HTR-8/SVneo (cell line): ENCODE measurements at places on chromosomes 12 and 14.

DNA sequence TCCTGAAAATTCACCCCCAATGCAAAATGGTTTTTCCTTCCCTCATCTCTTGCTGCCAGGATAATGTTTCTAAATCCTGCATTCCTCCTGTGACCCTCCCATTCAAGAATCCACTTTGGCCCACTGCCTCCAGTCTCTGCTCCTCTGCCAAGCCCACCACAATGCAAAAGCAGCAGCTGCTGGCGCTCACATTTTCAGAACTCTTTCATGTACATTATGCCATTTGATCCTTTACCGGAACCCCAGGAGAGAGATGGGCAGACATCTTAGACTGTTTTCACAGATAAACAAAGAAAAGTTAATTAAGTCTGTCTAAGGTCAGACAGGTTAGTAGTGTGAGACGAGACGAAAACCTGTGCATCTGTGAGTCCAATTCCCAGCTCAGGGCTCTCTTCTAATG, 12.9 kb downstream of the LRIG3 start:
- no peak for DNase-seq

DNA sequence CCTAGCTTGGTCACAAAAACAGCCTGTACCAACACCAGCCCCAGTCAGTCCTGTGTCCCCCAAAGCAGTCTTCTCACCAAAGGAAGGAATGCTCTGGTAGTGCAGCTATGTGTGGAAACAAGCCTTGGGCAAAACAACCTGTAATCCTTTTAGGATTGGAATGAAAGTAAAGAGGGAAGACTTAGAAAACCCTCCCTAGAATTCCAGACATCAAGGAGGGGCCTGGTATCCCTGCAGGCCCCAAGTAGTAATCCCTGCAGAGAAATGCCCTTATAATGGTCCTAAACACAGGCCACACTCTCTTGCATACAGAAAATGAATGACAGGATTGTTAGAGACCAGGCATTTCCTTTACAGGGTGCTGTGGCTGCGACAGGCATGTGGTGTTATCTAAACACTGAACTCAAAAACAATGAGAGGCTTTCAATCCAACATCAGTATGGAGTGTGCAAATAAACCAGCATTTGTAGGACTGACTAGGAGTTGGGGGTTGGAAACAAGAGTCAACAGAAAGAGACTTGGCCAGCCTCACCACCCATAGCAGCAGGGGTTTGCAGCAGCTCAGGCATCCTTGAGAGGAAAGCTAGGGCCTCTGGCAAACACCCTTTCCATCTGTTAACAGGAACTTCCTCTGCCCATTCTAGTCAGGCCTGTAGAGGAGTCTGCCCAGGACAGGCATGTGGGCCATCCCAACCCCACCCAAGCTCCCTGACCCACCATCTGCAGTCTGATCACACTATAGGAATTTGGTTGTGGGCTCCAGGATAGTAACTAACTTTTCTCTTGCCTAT, 59.1 kb downstream of the DCAF5 start:
- DNase-seq: no peak

DNA sequence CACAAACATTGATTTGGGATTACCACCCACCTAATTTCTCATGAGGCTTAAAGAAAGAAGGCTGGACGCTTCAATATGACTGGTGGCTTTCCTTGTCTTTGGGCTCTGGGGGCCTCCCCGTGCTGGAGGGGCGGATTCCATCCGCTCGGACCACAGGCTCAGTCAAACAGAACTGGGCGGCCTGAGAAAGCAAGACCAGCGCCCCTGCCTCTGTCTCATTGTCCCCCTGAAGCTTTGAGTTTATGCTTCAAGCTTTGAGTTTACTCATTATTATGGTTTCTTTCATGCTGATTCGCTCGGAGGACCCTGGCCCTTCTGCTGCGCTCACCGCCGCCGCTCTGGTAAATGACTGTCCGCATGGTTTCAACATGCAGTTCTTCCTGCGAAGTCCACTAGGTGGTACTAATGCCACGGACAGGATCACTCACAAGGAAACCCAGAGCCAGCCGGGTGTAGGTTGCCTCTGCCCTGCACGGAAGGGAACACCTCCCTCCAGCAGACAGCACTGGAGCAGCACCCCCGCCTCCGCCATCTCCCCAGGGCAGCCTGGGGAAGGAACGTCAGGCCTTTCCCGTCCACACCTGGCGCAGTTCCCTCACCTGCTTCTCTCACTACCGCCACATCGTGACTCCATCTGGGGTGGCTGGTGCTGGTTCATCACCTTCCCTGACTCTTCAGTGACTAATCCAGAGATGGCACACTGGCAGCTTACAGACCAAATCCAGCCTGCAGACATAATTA, 13.2 kb upstream of the TIGAR start:
- peak; percentile 95 for DNase-seq

- no peak for DNase-seq
Measured at GRCh38 chr14:23285530-23286019, 357 bp downstream of the HOMEZ start.

- DNase-seq: no peak
Measured at GRCh38 chr14:54548491-54548890, 18.4 kb upstream of the SAMD4A start.

DNA sequence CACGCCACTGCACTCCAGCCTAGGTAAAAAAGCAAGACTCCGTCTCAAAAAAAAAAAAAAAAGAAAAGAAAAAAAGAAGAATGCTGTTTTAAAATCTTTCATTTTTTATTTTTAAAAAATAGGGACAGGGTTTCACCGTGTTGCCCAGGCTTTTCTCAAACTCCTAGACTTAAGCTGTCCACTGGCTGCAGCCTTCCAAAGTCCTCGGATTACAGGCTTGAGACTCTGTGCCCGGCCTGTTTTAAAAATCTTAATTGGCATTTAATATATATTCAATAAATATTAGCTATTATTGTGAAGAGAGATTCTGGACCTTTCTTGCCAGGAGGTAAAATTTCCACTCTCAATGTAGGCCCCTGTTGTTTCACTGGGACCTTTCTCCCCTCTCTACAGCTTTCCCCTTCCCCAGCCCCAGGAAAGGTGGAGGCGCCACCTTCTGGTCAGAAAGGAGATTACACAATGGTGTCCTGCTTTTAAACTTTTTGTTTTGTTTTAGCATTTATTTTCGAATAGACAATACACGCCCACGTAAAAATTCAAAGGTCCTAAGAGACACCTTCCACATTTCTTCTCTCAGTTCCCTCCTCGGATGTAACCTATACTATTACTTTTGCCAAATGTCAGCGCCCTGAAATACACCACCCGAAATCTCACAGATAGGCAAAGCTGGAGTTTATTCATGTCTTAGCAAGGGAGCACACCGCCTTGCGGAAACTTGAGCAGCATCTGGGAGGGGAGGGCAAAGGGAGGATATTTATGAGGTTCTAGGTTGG, 23.8 kb upstream of the PHC1 start:
- DNase-seq: peak; percentile 51

- peak; percentile 75 for DNase-seq
Measured at GRCh38 chr12:119178544-119179334, at the start of gene HSPB8. HSPB8 (plus strand) TSS chr12:119178931; CDS start chr12:119179313, 382 bp downstream.

GRCh38 chr14:105160776-105161175, 7.8 kb downstream of the JAG2 start:
- no peak for DNase-seq

DNA sequence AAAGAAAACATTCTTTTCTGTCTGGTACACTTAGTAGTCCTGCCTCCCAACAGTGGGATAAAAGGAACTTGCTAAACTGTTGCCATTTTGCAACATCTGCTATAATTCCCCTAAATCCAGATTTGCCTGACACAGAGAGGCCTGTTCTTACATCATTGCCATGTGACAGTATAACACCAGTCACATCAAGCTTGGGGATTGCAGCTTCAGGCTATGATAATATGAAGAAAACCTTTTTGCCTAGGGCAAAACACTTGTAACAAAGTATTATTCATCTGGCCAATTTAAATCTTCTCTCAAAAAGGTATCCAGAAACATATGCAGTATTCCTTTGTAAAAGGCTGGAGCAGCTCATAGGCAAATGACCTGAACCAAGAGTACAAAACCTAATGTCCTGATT, 80.9 kb upstream of the OTX2 start:
- no peak for DNase-seq

DNA sequence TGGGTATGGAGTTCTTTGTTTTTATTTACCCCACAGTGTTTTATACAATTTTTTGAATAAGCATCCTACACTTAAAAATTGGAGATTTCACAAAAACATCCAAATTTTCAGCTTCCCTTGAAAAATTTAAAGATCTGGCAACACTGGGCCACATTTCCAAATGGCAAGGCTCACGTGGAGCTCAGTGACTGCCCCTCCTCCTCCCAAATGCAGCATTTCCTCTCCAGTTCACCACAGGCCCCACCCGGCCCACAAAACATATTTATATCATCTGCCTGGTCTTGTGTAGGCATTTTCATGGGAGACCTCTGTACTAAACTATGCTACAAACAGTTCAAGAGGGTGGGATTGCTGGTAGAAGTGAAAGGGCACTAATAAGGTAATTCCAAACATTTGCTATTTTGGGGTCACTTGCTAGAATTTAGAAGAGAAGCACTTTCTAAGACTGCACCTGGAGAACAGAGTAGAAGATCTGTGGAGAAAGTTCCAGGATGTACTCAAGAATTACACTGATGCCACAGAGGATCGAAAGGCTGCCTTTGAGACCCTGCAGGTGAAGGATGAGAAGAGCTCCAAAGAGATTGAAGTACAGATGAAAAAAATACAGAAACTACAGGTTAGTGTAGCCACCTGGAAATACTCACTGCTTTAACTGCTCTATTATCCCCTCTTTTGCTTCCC, 7.3 kb downstream of the FKBP11 start:
- DNase-seq: no peak

DNA sequence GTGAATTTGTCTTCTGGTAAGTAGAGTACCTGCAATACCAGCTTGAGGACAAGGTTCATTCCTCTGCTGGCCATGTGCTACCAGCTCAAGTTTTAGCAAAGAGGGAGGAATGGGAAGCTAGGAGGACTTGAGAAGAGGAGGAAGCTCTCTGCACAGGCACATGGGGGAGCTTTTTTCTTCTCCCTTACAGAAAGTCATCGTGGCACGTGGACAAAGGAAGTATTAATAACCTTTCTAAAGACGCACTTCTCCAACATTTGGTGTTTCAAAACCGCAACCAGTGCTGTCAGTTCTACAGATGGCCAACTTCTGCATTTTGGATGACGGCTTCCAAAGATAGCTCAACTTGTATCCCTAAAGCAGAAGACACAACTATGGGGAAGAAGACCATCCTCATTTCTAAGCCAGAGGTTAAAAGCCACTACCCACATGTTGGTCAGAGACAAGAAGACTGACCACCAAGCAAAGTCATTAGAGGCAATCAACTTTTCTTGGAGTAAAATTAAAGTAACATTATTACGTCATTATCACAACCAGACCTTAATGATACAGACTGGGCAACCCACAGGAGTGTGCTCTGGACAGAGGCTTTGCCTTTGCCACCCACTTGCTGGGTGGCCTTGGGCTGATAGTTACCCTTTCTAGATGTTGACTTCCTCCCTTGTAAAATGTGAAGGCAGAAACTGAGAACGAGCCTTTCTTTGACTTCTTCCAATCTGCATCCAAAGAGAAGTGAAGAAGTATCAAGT, 12.3 kb upstream of the TMED10 start:
- no peak for DNase-seq

DNA sequence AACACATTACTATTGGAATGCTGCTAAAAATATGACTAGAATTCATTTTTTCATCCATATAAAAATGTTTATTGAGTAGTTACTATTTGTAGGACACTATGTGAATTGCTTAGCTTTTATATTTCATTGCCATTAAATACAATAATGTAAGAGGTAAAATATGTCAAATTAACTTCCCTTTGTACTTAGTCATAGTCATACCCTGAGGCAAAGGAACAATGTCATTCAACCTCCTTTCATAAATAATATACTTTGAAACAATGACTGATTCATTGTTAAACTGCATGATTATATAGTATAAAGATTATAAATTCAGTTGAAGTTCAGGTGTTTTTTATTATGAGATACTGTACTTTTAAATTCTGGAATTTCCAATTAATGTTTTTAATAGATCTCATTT, 105.2 kb downstream of the GARIN6 start:
- no peak for DNase-seq

DNA sequence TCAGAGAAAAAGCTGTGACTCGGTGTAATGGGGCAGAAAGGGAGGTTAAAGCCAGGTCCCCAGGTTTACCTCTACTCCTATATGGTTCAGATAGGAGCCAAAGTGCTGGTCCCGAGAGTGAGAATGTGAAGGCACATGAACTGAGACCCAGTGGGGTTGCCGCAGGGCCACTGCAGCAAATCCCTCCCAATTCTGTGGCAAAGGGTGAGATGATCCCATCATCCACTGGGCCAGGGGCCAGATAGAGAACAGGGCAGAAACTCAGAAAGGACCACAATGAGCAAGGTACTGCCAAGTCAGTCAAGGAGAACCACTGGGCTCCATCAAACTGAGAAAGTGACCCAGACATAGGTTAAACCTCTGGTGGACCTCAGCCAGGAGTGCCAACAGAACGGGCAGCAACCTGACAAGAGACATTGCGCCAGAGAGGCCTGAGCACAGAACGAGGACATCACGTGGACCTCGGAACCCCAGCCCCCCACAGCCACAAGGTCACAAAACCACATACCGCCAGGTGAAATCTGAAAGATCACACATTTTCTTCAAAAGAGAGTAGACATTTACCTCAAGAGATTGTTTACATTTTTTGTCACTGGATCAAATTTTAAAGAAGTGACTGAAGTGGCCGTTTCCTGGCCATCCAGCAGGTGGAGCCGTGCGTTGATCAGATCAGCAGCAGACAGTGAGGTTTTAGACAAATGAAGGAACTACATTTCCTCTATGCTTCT, 20.5 kb upstream of the ITPR2 start:
- peak; percentile 66 for DNase-seq

- DNase-seq: no peak
Measured at GRCh38 chr14:40053416-40053815, 621.2 kb upstream of the FBXO33 start.
